Kidney capillary endothelial cell (primary cell): ENCODE measurements at places on chromosomes 7 and 10.

GRCh38 chr7:113710310-113711096, 208.3 kb downstream of the PPP1R3A start:
- DNase-seq = peak; percentile 47

DNA sequence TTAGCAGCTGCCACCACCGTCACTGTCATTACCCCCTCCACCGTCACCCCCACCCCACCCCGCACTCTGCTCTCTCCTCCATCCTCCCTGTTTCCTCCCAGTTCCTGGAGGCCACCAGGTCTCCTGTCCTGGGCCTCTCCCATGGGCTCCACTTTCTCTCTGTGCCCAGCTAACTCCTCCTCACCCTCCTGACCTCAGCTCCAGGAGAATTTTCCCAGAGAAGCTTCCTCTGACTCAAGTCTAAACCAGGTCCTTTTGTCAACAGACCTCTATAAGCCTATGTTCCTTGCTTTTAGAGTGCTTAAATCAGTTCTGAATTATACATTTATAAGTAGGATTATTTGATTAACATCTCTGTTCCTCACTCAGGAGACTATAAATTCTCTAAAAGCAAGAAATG, 150.0 kb downstream of the ARHGAP12 start:
- no peak for DNase-seq

GRCh38 chr10:33657913-33658312, 323.4 kb upstream of the NRP1 start:
- no peak for DNase-seq

- no peak for DNase-seq
Observed at GRCh38 chr10:86664341-86665217, 3.7 kb upstream of the LDB3 start.

DNA sequence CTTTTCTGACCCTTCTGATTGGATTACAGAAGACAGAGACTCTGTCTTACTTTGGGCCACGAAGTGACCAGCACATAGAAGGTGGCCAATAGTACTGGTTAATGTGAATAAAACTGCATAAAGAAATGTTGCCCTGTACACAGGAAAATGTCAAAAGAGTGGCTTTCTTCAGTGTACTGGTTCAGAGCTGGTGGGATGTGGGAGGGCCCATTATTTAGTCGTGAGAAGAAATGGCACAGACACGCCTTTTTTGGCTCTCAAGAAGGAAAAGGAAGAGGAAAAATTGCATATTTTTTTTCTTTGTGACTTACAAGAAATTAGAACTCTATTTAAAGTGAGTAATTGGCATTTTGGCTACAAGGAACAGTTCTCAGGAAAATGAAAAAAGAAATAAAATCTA, 129.7 kb downstream of the DGKI start:
- no peak for DNase-seq

GRCh38 chr7:30908681-30909080, 3.0 kb upstream of the AQP1 start:
- DNase-seq = no peak

DNA sequence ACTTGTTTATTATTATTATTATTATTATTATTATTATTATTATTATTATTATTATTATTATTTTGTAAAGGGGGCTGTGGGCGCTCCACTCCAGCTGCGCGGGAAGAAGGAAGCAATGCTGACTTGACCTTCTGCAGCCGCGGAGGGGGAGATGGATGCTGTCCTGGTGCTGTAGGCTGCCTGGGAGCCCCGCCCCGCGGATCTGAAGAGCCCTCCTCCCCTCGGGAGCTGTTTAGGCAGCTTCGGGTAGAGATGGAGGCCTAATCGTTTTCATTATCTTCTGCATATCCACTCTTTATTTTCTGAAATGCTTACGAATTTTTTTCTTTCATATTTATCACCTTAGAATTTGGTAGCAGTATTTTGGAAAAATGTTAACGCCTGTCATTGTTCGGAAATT, 101.2 kb upstream of the KLF6 start:
- no peak for DNase-seq

DNA sequence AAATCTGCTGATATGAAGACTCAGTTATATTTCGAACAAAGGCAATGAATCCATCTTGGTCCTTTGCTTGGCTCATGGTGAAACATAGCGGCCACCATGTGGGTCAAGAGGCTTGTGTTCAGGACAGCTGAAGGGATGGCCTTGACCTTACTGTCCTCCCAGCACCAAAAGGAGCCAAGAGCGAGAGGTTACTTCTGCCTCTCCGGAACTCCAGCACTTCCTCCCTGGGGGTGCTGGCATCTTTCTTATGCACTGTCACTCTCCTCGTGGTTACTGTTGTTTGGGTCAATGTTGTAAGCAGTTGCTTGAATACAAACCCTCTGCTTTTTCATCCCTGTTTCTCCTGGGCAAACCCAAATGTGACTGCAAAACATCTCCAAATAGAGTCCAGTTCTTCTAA, 100.6 kb downstream of the RBM20 start:
- no peak for DNase-seq

DNA sequence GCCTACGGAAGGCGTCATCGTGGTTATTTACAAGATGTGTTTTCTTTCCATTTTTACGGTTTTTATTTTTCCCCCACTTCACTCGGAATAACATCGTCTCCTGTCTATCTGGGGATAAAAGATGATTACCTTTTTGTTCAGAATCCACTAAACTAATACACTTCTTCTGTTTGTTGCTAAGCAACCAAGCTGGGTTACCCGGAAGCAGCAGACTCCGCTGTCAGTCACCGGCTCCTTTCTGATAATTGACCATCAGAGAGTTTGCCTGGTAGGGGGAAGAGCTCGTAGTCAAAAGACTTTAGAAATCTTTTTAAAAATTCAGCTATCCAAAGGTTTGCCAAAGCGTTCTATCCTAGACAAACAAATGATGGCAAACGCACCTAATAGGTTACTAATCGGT, 75.0 kb upstream of the SFMBT2 start:
- no peak for DNase-seq

- DNase-seq = no peak
Observed at GRCh38 chr10:18203471-18203870, 63.2 kb downstream of the CACNB2 start.

DNA sequence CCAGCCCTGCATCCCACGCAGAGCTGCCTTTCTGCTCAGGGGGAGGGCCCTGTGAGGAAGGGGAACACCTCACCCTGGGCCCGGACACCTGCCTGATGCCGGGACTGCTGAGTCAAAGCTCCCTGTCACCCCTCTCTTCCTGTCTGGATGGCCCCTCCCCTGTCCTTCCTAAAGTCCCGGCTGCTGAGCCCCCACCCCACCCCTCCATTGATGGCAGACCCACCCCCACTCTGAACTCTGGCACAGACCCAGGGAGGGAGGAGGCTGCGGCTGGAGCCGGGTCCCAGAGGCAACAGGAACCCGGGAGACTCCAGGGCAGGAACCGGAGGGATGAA, 78.7 kb downstream of the ELFN1 start:
- no peak for DNase-seq

GRCh38 chr10:9515922-9516321, 1461.4 kb downstream of the GATA3 start:
- no peak for DNase-seq

- DNase-seq = no peak
Observed at GRCh38 chr10:103901299-103901698, 16.7 kb downstream of the STN1 start.

- no peak for DNase-seq
Observed at GRCh38 chr7:95539426-95539825, 53.7 kb downstream of the ASB4 start.

GRCh38 chr10:100866010-100866409, 46.8 kb upstream of the SLF2 start:
- no peak for DNase-seq

DNA sequence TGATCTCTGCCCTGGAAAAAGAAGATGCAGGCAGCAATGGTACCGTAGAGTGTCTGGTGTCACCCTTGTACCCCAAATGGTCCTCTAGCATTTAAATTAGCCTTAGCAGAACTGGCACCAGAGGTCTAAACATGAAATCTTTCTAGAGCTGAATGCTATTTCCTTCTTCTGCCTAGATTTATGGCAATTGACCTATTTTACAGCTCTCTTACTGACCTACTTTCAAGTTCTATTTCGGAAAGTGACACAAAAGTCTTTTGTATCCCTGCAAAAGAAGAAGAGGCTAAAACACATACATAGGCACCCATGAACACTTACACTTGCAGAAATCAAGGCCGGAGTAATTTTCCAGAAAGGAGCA, 10.1 kb upstream of the ADAM12 start:
- DNase-seq = no peak

- no peak for DNase-seq
Observed at GRCh38 chr7:465710-466400, 53.8 kb downstream of the PDGFA start.

DNA sequence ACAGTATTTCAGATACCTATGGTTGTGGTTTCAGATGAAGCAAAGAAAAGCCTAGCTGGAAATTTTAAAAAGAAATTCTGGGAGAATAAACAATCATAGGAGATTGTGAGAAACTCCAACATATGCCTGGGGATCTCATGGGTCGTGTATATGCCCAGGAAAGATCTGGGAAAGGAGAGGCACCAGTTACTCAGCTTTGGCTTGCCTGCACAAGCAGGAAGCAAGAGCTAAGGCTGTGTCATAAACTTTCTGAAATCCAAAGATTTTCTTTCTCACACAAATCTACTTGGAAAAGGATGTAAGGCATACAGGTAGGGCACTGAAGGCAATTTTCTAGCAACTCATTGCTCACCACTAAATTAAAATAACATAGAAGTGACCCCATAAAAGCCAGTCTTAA, 373.6 kb downstream of the CDC14C start:
- no peak for DNase-seq
